Neuronal stem cell (in vitro differentiated cells): ENCODE measurements at places on chromosomes 11 and 22.

GRCh38 chr11:73995731-73996130 is 13.1 kb upstream of the UCP2 start:
- DNase-seq = no peak

DNA sequence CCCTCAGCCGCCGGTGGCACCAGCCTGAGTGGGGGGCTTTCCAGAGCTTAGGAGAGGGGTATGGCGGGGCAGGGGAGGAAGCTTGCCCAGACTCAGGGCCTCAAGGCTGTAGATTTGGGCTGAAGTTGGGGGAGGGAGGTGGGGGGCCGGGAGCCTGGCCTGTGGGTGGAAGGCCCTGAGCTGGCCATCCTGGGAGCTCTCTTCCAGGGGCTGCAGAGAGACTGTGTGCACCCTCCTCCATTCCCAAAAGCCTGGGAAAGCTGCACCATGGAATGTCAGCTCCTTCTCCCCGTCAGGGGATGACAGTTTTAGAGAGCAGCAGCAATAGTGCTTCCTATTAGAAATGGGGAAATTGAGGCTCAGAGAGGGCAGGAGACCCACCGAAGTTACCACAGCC is 1.0 kb downstream of the SYT12 start:
- DNase-seq = no peak

GRCh38 chr22:31451709-31452571 is 37.7 kb downstream of the EIF4ENIF1 start:
- DNase-seq = no peak

- DNase-seq = no peak
Measured at GRCh38 chr22:24016156-24016555, 5.1 kb downstream of the CABIN1 start.

DNA sequence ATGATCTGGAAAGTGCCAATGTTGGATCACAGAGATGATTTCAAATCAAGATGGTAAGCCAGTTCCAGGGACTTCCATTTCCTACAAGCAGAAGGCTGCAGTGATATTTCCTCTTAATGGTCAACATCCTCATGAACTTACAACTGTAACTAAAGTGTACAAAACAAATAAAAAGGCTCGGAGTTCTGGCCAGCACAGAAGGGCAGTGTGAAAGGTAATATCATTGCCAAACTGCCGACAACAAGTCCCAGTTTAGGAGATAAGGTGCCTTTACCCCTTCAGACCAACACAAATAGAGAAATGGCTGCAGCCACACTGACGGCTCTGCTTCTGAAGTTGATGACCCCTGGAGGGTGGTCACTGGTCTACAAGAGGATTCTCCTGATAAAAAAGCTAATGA is 91.1 kb downstream of the ETS1 start:
- DNase-seq = no peak

DNA sequence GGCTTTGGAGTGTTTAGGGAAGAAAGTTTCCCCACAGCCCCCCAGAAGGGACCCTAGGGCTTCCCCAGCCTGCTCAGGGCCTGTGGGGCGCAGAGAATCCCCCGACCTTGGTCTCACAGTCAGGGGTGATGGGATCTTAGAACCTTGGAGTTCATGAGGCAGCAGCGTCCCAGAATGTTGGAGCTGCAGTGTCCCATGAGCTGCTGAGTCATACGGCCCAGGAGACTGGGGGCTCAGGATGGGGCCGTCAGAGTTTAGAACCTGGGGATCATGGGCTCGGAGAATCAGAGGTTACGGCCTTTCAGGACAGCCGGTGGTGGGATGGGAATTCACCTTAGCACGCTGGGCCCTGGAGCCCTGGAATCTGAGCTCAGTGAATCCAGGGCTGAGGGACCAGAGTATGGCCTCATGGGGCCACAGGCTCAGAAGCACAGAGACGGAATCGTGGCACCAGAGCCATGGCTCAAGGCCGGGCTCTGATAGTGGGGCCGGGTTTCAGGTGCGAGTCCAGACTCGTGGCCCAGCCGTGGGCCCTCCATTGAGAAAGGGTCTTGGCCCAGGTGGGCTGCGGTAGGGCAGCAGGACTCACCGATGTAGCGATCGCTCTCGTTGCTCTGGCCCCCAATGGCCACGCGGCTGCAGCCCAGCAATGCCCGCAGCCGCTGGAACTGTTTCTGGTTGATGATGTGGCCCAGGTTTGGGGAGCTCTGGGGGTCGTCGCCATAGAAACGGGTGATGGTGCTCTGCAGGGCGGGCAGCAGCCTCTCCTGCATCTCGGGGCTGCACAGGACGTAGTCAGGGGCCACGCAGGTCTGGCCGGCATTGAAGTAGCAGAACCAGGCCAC is 9.5 kb downstream of the ALDH3B2 start:
- no peak for DNase-seq
